Stimulated activated CD8-positive, alpha-beta memory T cell treated with anti-CD3 and anti-CD28 coated beads, Interleukin-4, amount 100 ng/mL, for 4 hours (primary cell): ENCODE measurements at places on chromosomes 4 and X.

DNA sequence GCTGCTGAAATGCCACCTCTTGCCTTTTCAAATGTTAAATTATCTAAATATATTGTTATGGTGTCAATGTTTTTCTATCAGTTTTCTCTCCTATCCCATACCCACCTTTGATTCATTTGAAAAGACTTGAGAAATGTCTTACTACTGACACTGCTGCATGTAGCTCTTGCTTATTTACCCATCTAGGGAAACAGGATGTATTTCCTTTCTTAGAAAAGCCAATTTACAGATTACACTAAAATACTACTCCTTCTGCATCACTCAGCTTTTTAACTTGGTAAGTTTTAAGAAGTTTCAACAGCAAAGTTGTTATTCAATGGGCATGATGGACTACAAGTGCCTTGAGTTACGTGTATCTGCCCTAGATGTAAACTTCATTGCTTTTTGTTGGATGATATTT lies 13.2 kb upstream of the KCNE5 start:
- DNase-seq = no peak

GRCh38 chrX:109774136-109774535 lies 41.1 kb upstream of the ACSL4 start:
- DNase-seq = no peak

- DNase-seq = no peak
Measured at GRCh38 chrX:39718981-39719380, 378.8 kb downstream of the BCOR start.

DNA sequence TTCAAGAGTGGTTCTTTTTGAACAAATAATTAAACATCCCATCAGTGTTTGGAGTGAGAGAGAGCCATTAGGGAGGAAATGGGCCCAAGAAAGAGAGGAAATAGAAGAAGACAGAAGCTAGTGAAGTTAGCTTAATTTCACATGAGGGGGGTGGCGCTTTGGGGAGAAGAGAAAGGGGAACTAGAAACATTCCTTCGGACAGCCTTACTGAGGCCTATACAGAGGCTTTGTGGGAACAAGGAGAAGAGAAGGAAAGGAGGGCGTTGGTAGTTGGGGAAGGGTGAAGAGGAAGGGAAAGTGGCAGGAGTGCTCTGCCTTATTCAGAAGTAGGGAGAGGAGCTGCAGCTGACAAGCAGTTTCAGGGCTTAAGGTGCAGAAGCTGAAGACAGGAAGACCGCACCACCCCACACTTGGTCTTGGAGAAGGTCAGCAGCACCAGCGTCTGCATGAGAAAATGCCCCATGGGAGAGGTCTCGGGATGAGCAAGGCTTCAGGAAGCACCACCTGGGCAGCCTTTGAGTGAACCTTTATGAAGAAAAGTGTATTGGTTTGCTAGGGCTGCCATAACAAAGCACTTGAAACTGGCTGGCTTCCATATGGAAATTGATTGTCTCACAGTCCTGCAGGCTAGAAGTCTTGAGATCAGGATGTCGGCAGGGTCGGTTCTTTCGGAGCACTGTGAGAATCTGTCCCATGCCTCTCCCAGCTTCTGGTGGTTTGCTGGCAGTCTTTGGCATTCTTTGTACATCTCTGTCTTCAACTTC lies 85.1 kb downstream of the KIT start:
- DNase-seq = no peak

DNA sequence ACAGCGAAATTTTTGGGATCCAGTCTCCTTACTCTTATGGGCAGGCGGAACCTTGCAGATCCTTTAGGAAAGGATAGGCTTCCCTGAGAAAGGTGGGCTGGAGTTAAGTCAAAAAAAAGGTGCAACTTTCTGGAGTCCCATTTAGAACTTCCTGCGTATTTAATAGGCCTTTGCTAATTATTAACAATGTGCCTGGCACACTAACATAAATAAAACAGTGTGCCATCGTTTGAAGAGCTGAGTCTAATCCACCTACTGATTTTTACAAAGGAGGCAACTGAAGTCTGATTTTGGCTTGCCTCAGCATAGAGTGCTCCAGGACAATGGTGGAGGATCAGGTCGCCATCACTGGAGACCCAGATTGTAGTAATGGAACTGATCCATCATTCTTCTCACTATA lies 15.7 kb downstream of the PLS3 start:
- no peak for DNase-seq

DNA sequence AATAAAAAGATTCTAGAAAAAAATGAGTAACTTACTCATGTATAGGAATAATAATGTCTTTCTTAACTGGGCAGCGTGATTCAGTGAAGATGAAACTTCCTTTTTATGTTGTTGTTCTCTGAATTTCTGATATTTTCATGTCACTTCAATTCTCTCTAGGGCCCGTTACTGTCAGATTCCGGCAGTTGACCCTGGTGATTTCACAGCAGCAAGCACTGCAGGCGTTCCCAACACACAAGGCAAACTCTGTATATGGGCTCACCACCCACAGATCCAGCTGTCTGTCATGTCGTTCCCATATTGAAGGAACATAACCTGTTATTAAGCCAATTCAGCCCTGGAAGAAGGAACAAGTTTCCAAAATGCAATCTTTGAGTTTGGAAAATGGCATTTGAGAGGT lies 288.3 kb upstream of the GALNTL6 start:
- DNase-seq = no peak

- DNase-seq = no peak
Measured at GRCh38 chr4:6154875-6155274, 45.5 kb downstream of the JAKMIP1 start.

GRCh38 chr4:138919094-138919936 lies 96.3 kb upstream of the NOCT start:
- DNase-seq = no peak

- no peak for DNase-seq
Measured at GRCh38 chr4:171473155-171473554, 340.0 kb upstream of the GALNTL6 start.

DNA sequence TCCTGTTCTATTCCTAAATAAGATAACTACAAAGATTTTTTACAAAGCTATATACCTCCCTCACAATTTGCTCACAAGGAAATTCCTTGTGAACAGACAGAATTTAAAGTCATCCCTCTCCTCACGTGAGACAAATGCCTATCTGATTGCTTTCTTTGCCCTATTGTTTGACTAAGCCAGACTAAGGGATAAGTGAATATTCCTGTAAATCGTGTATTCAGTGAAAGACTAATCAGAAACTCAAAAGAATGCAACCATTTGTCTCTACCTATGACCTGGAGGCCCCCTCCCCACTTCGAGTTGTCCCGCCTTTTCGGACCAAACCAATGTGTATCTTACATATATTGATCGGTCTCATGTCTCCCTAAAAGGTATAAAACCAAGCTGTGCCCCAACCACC lies 15.3 kb upstream of the ZBTB33 start:
- DNase-seq = no peak

DNA sequence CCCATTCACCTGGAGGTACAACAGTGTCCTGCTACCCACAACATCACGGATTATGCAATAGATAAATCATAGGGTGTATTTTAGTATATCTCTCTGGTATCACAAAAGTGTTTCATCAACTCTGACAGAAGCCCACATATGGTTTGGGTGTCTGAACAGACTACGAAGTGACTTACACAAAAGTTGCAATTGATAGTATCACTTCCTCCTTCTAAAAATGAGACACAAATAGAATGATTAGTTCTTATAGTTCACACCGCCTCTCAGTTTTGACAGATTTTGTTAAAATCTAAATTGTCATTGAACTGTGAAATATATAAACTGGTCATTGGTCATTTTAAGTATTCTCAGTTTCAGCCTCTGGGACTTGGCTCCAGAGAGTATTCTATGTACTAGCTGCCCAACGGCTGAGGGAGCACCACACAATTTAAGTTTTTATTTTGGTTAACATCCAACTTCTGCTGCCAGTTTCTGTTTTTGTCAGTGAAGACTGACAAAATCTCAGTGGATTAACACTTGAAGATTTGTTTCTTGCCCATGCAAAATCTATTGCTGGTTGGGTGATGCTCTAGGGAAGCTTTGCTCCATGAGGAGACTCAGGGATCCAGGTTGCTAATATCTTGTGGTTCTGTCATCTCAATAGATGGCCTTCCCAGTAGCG lies 113.8 kb upstream of the PUDP start:
- DNase-seq = no peak

GRCh38 chr4:149885896-149886295 lies 70.3 kb upstream of the IQCM start:
- DNase-seq = no peak

- DNase-seq = no peak
Measured at GRCh38 chr4:74266081-74266480, 42.2 kb upstream of the EPGN start.

DNA sequence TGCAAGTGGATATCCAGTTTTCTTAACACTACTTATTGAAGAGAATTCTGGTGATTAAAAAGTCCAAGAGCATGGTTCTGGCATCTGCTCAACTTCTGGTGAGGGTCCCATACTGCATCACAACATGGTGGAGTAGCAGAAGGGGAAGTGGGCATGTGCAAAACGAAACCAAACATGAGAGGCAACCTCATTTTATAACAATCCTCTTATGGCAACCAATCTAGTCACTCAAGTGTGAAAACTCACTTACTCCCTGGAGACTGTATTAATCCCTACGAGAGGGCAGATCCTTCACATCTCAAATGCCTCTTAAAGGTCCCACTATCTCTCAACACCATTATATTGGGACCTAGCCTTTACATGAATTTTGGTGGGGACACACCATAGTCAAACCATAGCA lies 55.4 kb upstream of the TRO start:
- DNase-seq = no peak

GRCh38 chr4:161132715-161133425 lies 1030.9 kb downstream of the FSTL5 start:
- DNase-seq = no peak

DNA sequence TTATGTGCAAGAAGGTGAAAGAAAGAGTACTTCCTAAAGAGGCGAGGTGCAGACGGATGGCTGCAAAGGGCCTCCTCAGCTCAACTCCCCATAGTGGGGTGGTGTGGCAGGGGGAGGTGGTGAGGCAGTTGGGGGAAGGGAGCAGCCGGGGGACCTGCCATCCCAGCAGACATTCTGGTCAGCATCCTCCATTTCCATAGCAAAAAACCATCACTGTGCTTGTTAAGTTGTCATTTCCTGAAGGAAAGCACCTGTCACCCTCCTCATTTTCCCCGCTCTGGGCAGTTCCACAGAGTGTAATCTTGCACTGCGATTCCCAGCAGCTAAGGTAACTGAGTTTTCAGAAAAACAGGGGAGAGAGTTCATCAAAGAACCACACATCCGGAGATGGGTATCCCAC lies 51.5 kb downstream of the TSPAN5 start:
- no peak for DNase-seq

DNA sequence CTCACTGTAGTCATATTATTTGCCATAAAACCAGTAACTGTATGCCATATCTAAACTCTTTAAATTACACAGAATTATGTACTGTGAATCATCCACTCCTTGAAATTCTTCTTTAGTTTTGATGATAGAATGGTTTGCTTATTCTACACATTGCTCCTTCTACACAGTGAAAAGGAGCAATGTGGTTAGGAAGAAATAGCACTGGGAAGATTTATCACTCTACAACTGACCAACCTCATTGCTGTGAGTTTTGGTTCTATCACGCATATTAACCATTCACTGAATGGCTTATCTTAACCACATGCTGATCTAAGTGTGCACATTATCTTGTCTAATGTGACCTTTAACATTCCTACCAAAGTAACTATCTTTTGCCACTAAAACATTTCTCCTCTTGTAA lies 415.7 kb upstream of the NDST4 start:
- DNase-seq = no peak

GRCh38 chr4:122643257-122643656 lies 22.4 kb upstream of the IL21 start:
- DNase-seq = no peak

GRCh38 chr4:94389595-94390267 lies 47.1 kb upstream of the HPGDS start:
- DNase-seq = no peak

DNA sequence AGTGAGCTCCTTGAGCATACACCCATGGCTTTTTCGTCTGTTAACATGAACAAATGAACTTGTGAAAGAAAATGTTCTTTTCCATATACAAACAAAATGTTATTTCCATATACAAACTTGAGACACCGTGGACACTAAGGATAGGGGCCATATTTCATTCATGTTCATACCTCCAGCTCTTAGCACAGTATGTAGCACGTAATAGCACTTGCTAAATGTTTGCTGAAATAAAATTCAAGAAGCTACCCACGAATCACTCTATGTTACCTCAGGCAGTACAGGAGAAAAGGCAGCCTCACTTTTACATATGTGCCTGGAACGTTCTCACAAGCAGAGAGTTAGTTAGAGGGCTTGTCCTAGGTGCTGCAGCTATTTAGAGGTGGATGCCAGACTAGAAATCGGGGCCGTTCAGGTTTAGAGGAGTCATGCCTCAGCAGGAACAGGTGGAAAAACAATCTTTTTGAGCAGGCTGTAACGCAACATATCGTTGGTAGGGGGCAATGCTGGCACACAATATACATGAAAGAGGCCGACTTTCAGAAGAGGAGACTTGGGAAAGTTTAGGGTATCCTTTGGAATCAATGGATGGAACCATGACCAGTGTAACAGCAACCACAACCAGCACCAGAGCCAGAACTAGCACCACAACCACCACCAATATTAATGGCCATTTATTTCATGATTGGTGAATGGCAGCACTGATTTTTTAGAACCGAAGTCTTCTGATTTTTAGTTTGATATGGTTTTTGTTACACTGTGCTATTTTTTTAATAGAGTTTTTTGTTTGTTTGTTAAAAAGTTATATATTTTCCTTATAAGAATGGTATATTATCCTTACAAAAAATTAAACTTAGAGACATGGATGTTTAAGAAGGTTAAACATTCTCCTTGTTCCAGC lies 14.8 kb upstream of the PAQR3 start:
- no peak for DNase-seq

- DNase-seq = no peak
Measured at GRCh38 chr4:7422898-7423180, 11.9 kb downstream of the PSAPL1 start.

- DNase-seq = no peak
Measured at GRCh38 chrX:16172391-16172790, 5.1 kb downstream of the MAGEB17 start.

GRCh38 chrX:48507246-48507645 lies 1.5 kb upstream of the PORCN start:
- DNase-seq = no peak

GRCh38 chr4:130077275-130077674 lies 981.3 kb downstream of the C4orf33 start:
- no peak for DNase-seq

- no peak for DNase-seq
Measured at GRCh38 chr4:76377911-76378310, 43.0 kb downstream of the CCDC158 start.
